ENCODE measurements at places on chromosomes 4 and X.

- no peak for DNase-seq
Measured at GRCh38 chr4:181578911-181579310, 664.3 kb upstream of the TENM3 start.

DNA sequence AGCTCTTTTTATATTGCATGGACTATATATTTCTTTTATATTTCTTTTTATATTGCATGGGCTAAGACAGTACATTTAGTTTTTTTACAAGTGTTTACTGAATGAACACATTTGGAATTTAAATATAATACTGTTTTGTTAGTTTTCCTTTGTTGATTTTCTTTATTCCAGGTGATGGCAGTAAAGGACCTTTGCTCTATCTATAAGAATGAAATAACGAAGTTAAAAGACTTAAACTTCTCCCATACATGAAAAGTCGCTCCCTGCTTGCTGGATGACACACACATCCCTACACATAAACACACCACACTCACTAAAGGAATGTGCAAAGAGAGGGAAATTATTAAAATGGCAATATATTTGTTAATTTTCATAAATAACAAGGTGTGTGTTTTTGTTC lies 102.5 kb upstream of the ANXA10 start:
- DNase-seq, result no peak

GRCh38 chr4:157185363-157185762 lies 35.2 kb upstream of the GRIA2 start:
- no peak for DNase-seq

GRCh38 chrX:49934148-49934547 lies 11.8 kb downstream of the CLCN5 start:
- peak; percentile 18 for DNase-seq

DNA sequence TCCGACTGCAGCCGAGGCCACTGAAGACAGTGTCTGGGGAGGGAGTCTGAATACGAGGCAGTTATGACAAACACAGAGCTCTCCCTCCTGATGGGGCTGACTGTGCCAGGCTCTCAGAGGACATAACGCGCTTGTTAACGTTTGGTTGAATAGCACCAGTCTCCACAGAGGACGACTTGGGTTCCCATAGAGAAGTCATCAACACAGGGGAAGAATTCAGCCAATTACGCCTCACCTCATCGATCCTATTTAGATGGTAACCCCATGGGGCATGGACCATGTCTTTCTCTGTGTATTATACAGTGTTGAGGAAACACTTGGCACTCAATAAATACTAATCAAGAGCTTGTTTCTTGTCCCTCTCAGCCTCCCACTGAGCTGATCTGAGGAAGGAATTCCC lies 642.6 kb upstream of the LCORL start:
- DNase-seq, result no peak

DNA sequence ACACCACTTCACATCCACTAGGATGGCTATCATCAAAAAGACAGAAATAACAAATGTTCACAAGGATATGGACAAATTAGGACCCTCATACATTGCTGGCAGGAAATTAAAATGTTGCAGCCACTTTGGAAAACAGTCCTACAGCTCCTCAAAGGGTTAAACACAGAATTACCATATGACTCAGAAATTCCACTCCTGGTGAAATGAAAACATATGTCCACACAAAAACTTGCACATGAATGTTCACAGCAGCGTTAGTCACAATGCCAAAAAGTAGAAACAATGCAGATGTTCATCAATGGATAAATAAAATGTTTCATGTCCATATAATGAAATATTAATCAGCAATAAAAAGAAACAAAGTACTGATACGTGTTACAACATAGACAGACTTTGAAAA lies 15.1 kb downstream of the S100G start:
- no peak for DNase-seq

- peak; percentile 52 for DNase-seq
Measured at GRCh38 chrX:86047936-86048280, 550 bp upstream of the CHM start.

DNA sequence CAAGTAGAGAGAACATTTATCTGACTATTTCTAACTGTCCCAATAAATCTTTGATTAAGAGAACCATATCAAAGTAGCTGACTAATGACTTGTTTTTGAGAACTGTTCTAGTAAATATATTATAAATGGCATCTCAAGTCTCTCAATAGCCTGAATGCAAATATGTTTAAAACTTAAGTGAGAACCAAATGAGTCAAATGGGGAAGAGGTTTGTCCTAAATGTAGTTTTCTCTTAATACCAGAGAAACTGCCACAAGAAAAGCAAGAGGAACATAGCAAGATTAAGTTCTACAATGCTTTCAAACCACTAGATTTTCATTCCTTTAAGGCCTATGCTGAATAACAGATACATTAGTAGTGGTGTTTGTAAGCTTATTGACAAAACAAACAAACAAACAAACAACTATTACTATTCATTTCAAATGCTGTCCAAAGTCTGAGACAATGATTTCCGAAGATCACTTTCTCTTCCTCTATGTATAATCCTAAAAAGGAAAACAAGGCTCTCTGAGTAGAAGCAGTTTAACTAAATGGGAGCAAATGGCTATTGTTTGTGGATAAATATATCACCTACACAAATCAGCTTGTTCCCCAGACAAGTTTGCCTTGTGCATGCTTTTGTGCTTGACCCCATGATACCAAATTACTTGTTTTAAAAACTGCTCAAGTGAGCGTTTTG lies 408.4 kb upstream of the EMCN start:
- no peak for DNase-seq

DNA sequence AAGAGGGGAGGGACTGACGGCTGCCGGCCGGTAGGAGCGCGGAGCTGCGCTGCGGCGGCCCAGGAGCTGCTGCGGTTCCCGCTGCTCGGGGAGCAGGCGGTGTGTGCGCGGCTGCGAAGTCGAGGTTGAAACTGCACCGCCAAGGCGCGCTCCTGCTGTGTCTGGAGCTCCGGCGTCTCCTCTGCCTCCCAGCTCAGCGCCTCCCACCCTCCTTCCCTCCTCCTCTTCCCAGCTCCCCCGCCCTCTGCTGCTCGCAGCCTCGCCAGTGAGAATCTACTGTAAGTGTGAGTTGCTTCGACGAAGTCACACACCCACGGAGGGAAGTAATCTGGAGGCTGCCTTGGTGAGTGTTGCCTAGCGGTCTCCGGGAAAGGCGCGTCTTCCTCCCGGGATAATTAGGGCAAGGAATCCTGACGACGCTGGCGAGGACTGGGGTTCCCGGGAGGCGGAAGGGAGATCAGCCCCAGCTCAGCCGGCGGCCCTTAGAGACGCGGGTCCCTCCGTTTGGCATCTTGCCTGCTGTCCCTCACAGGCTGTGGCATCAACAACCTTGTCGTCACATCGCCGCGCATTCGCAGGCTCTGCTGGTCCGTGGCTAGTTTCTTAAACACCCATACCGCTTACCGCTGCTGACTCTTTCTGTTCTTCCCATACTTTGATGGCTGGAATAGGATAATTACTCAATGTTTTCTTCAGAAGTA lies at the start of gene EPHA5:
EPHA5 (minus strand) TSS at position 159 of the 701 bp plus-strand sequence. CDS start 747 bp downstream, outside the sequence.
- DNase-seq, result peak; percentile 10

DNA sequence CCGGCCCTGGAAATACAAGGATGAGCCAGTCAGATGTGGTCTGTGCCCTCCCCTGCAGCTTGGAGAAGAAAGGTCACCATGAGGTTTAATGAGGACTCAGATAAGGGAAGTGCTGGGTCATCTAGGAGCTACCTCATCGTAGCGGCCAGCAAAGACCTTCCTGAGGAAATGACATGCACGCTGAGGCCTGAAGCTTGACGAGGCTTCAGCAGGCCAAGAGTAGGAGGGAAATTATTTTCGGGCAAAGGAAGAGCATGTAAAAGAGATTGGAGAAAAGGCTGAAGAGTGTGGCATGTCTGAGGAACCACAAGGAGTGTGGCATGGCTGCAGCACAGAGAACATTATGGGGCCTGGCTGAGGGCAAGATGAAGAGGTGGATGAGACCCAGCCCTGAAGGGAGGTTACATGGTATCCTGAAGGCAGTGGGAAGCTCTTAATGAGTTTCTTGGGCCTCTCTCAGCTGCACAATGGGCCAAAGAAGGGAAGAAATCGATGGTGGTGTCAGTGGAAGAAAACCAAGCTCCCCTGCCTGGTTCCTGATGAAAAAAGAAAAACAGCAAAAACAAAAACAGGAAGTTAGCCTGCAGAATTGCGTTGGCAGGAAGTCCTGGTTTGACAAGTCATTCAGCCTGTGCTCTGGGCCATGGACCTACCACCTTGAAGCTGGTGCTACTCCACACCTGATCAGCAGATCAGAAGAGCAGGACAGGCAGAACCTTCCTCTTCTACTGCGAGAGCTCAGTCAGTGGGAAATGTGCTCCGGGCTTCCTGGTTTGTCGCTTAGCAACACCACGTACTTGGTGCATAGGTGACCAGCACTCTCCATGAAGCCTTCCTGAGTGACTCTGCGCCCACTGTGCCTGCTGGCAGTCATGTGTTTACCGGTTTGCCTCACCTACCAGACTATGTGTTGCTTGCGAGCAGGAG lies 134.5 kb upstream of the KLF3 start:
- peak; percentile 91 for DNase-seq

DNA sequence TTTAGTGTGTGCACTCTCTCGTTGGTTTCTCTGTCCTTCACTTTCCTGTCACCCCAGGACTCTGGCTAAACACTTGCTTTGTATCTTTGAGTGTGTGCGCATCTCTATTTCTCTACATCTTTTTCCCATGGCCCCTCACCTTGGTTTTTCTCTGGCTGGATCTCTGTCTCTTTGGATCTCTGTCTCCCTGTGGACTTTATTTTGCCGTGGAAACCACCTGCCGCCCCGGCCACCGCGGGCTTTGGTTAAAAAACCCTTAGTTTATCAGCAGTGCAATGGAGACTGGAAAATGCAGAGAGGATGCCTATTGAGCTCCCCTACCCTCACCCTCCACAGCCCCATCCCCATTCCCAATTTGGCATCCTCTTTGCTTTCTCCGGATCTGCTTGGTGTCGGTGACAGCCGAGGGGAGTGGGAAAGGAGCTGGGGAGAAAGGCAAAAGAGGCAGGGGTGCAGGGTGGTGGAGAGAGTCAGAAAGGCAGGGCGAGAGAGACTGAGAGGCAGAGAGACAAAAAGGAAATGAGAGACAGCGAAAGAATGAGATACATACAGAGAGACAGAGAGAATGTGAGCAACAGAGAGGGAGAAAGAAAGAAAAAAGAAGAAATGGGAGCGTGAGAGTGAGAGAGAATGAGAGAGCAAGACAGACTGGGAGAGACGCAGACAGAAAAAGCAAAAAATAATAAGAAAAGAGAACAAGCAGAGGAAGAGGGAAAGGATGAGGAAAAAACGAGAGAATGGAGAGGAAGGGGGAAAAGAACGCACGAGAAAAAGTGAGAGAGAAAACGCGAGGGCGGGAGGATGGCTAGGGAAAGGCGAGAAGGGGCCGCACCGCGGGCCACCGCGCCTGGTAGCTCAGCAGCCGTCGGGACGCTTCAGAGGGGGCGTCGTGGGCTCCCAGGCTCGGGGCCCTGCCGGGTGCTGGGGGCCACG lies 688 bp downstream of the GPR101 start:
- DNase-seq, result no peak

GRCh38 chrX:12065251-12065650 lies 73.0 kb upstream of the FRMPD4 start:
- no peak for DNase-seq

GRCh38 chr4:150037251-150037856 lies 40.9 kb upstream of the DCLK2 start:
- no peak for DNase-seq

DNA sequence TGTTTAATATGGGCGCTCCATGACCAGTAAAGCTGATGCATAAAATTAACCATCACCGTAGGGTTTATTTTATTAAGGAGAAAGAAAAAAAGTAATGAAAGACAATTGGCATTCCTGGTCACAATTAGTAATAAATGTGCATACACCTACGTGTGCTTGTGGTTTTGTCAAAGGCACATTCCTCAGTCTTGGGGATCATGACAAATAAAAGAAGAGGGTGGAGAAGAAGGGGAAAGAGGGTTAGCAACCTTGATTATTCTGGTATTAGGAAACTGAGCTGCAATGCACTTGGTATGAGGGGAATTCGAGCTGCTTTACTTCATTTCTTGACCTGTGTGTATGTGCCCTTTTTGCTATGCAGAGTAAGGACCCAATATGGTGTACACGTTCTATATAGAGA lies 1798.3 kb upstream of the PCDH7 start:
- no peak for DNase-seq

DNA sequence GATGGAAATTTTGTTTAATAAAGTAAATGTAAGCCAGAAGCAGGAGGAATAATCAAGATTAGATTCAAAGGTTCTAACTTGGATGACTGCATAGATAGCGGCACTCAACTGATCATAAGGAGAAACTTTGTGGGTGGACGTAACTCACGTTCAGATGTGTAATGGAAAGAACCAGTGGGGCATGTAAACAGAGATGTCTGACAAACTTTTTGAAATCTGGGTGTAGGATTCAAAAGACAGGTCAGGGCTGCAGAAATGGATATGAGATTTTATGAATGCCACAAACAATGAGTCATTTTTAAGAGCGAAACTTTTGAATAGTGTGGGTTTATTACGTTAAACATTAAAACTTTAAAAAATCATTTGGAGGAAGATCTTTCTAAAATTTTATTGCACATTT lies 375.6 kb downstream of the GBA3 start:
- DNase-seq, result no peak

DNA sequence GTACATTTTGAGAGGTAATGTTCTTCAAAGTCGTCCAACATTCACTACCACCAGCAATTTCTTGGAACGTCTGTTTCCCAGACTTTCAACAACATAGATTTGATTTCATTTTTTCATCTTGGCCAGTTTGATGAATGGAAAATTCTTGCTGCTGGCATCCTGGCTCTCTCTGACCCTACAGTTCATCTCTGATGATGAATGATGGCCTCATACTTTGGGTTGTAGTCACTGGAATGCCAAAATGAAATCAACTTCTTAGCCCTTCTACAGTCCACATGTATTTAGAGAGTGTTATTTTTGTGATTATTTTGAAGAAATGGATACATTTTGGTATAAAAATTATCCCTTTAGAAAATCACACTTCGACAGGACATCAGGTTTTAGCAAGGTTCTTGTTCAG lies 8.8 kb downstream of the CHST7 start:
- DNase-seq, result no peak

- DNase-seq, result no peak
Measured at GRCh38 chr4:138758196-138758595, 257.4 kb upstream of the NOCT start.

GRCh38 chr4:109998867-109999584 lies 86.3 kb downstream of the EGF start:
- peak; percentile 78 for DNase-seq

DNA sequence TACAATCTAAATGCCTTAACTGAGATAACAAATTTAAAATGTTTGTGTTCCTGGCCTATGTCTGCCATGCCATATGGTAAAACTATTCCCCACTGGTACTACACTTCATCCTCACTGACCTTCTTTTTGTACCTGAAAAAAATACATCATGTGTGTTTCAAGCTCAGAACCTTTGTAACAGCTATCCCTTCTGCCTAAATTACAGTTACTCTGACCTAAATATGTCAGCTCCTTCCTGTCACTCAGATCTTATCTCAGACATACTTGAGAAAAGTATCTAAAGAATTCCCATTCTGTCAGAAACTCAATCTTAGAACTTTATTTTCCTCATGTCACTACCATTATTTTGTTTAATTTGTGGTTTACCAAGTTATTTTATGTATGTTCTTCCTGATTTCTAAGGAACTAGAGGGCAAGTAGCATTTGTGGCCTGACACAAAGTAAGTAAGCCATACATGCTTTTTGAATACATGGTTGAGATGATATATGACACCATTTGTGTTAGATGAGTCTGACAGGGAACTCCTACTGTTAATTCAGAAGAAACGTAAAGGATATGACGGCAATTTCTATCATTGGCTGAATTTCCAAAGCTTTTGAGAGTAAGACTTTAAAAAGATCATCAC lies 456.5 kb upstream of the NDST3 start:
- no peak for DNase-seq
